ENCODE measurements at places on chromosomes 2 and 18. TPM values are rescaled to one million over a fixed set of nuclear protein-coding genes. Genes with fewer than 3 reads are reported as not detected.

The ASXL3 gene
- not detected for total RNA-seq

The RAX gene
- total RNA-seq, result not detected

- no peak for DNase-seq
Observed at GRCh38 chr2:176934131-176934530, 278.5 kb upstream of the HNRNPA3 start.

The OTX1 gene
- total RNA-seq, result 1.2 TPM

DNA sequence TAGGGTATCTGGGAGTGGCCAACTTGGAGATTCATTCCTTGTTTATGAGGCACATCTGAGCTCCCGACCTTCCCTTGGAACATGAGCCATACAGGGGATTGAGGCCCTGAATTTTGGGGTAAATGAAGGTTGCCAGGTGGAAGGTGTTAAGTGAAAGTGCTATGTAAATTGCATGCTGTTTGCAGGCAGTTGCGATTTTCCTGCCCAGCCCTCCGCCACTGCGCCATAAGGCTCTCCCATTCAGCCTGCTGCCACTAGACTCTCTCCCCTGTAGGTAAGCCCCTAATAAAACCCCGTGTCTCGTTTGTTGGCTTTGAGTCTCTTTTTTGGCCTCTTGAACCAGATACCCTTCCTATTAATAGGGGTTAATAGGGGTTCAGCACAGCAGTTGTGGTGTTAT lies 33.8 kb downstream of the PCARE start:
- DNase-seq, result no peak

The ERICH2 gene
- 0.45 TPM for total RNA-seq

The HOXD1 gene
- 10.3 TPM for total RNA-seq

The SMYD1 gene
- 0.77 TPM for total RNA-seq

DNA sequence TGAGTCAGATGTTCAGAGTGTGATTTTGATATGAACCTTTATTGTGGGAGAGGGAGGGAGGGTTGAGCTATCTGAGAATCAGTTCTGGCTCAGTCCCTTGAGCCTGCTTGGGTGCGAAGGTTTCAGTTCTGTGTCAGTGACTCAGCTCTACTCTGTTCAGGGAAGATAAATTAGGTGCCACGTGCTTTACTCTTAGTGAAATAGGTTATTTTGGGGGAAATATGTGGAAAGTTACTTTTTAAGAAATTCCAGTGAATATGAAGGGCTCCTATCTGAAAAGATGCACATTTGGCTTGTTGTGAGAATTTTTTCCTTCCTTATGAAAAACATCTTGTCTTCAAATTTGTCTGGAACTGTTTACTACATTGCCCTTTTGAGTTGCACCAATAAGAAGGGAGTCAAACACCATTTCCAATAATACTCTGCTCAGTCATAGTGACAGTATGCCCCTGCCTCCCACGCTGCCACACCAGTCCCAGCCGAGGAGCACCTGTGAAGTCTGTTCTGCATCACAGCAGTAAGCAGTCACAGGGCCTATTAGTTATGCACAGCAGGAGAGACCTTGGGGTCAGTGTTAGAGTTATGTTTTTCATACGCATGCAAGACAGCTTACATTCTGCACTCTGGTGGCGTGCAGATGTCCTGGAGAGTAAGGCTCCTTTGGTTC lies 32.8 kb upstream of the DNAH7 start:
- no peak for DNase-seq

GRCh38 chr2:15842758-15843666 lies 97.3 kb upstream of the MYCN start:
- DNase-seq, result no peak

The KIF3C gene
- 19.3 TPM for total RNA-seq

The ZSWIM2 gene
- total RNA-seq, result not detected

DNA sequence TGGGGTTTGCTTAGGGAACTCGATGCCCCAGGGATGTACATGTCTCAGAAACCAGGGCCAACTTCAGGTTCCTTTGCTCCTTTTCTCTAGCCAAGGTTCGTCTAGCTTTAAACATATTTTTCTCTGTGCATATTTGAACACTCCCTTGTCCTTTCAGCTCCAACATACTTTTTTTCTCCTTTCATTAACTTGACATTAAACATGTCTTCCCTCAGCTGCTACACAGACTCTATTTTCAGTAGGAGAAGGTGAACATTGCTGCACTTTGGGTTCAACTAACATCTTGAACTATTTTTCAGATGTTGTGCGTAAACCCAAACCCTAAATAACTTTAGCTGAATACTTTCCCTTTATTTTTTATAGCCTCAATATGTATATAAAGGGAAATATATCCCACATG lies 212.9 kb downstream of the MTX2 start:
- DNase-seq, result no peak

DNA sequence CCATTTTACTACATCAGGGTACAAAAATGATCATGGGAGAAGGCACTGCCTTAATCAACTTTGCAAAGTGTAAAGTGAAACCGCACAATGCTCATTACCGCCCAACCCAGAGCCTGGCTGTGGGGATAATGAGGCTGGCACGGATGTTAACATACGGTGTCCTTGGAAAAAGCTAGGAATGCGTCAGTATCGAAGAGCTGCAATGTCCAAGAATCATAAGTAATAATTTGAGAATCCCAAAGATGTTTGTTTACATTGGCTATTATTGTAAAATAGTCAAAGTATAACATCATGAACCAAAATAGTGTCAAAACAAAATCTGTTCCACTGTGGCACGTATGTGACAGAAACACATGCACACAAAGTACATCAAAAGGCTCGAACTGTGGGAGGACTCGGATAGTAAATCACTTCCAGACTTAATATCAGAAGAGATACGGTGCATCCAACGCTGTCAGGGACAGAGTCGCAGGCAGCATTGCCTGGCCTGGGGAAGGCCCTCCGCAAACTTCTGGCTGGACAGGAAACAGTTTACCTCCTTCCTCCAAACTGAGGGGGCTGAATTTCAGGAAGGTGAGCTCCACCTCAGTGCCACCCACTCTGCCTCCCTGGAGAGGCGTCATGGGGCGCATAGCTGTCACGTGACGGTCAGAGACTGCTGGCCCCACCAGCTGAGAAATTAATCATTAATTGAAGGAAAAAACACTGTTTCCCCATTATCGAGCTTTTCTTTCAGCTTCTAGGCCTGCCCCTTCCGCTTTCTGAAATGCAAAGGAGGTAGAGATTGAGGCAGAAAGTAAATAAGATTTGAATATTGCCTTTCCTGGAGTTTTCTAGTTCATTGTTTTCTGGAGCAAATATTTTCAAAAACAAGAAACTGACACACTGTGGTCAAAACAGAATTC lies 1.8 kb upstream of the ID2 start:
- peak; percentile 69 for DNase-seq

- peak; percentile 94 for DNase-seq
Observed at GRCh38 chr2:64854773-64855237, 134.4 kb upstream of the SLC1A4 start.

The TSPYL6 gene
- not detected for total RNA-seq

GRCh38 chr18:29501952-29502351 lies 1325.0 kb upstream of the CDH2 start:
- no peak for DNase-seq

The IGFBP5 gene
- total RNA-seq, result 0.48 TPM

- no peak for DNase-seq
Observed at GRCh38 chr2:20213651-20214565, 11.0 kb downstream of the SDC1 start.

- DNase-seq, result no peak
Observed at GRCh38 chr2:196217116-196217515, 45.7 kb upstream of the STK17B start.

The CNTNAP5 gene
- total RNA-seq, result not detected

- no peak for DNase-seq
Observed at GRCh38 chr2:7866825-7867224, 815.0 kb upstream of the ID2 start.

The GALNT14 gene
- 5.9 TPM for total RNA-seq

- peak; percentile 91 for DNase-seq
Observed at GRCh38 chr18:3652380-3653262, 202.6 kb downstream of the TGIF1 start.

The SERPINB11 gene
- not detected for total RNA-seq

DNA sequence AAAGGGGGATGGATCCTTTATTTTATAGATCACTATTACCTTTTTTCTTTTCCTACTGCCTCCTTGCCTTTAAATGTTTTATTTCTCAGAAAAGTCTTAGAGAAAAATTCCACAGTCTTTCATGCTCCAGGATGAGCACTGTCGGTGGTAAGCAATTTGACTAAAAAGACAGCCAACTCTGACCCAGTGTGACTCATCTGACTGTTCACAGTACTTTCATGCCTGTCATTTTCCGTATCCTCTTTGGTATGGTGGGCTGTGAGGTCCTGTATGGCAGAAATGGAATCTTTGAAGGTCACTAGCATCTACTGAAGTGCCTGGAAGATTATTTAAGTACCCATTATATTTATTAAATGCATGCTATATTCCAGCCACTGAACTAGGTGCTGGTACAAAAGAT lies 2.1 kb upstream of the RFTN2 start:
- DNase-seq, result no peak

- DNase-seq, result no peak
Observed at GRCh38 chr2:24740142-24740541, 53.0 kb downstream of the PTRHD1 start.

GRCh38 chr18:11118051-11118766 lies 31.2 kb downstream of the PIEZO2 start:
- no peak for DNase-seq

- no peak for DNase-seq
Observed at GRCh38 chr18:42778024-42778423, 337.5 kb downstream of the RIT2 start.

DNA sequence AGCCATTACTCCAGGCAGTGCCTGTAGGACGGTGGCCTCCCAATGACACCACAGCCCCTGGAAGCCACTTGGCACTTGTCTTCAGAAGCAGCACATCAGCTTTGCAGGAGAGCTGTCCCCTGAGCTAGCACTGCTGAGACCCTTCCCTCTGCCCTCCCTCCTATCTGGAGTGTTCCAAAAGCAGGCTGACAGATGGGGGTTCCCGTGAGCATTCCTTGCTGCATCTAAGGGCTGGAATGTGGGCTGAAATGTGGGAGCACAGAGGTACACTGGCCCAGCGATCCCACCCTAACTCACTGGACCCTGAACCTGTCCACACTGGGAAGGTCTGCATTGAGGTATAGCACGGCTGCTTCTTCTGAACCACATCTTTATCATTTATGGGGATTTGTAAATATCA lies 230.1 kb downstream of the ANAPC1 start:
- no peak for DNase-seq

GRCh38 chr2:66721776-66722175 lies 286.9 kb downstream of the MEIS1 start:
- no peak for DNase-seq
